ENCODE measurements at places on chromosomes 1 and 21.

DNA sequence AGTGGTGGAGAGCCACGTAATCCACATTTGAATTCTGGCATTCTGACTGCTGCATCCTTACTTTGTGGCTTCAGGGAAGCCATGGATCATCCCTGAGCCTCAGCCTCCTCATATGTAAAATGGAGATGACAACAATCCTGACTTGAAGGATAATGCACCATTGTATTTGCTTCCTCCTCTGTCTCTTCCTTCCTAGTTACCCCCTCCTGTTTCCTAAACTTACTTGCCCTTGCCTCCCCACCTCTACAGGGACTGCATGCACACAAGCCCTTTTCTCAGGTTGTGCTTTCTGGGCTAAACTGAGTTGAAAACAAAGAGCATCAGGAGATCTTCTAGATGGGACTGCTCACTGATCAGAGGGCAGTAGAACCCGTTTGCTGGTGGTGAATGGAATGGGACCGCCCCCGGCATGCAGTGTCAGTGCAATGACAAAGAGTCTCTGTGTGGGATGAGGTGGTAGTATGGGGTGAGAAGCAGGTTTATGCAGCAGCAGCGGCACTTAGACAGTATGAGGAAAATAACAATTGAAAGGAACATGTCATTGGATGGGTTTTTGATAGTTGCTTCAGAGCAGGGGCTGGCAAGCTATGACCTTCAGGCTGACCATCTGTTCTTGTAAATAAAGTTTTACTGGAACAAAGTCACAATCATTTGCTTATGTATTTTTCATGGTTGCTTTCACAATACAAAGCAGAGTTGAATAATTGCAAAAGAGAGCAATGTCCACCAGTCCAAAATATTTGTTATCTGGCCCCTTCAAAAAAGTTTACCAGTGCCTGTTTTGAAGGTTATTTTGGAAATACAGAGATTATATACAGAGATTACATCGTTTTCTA, 6.1 kb upstream of the ADAMTS1 start:
- no peak for DNase-seq

GRCh38 chr1:232378266-232379062, 251.5 kb downstream of the SIPA1L2 start:
- no peak for DNase-seq

- DNase-seq = no peak
Observed at GRCh38 chr21:16055014-16055413, 325.2 kb downstream of the USP25 start.

- no peak for DNase-seq
Observed at GRCh38 chr1:202275061-202275770, 66.5 kb downstream of the UBE2T start.

GRCh38 chr1:206941766-206942418, 4.4 kb downstream of the PIGR start:
- no peak for DNase-seq

DNA sequence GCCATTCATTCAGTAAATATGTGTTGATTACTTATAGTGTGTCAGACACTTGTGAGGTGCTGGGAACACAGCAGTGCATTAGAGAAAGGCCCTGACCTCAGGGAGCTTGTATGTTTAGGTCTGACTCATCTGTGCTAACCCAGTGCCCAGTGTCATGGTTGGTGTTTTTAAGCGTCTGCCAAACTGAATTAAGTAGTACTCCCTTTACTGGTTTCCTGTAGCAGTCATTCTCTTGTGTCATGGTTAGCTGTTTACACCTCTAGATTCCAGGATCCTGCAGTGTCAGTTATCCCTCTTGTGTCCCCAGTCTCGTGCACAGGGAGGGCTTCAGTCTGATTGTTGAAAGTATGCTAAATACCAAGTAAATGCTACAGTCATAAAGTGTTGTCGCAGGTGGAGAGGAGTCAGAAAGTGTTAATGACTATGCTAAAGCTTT, 14.2 kb downstream of the UCK2 start:
- DNase-seq = peak; percentile 51

DNA sequence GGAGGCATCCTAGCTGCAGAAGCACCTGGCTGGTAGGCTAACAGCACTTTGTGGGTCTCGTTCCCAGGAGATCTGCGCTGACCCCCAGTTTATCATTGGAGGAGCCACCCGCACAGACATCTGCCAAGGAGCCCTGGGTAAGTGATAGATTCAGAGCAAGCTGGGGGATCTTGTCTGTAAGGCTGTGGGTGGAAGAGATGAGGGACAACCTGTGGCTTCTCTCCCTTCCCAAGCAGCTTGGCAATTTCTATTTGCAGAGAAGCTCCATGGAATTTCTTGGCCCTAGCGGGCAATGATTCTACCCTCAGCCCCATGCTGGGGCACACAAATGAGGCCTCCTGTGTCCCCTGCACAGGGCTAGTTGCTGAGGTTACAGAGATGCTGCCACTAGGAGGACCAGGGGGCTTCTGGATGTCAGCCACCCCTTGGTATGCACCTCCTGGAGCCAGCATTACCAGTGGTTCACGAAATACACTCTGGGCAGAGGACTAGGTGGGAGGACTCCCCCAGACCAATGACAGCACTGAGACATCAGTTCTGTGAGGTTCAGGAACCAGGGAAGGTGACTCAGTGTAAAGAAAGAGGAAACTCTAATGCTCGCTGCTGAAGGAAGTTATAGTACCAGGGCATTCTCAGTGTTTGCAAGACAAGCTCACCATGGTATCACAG, 5.5 kb downstream of the CAPN2 start:
- no peak for DNase-seq

GRCh38 chr1:32066489-32066873, 6.3 kb upstream of the TMEM39B start:
- DNase-seq = peak; percentile 97

- peak; percentile 82 for DNase-seq
Observed at GRCh38 chr21:27519361-27519760, 552.5 kb upstream of the ADAMTS5 start.

GRCh38 chr1:18179009-18179408, 71.4 kb downstream of the IGSF21 start:
- DNase-seq = no peak

- no peak for DNase-seq
Observed at GRCh38 chr1:25809929-25810328, 9.8 kb upstream of the MTFR1L start.

- no peak for DNase-seq
Observed at GRCh38 chr1:2383576-2383975, 7.8 kb downstream of the MORN1 start.

DNA sequence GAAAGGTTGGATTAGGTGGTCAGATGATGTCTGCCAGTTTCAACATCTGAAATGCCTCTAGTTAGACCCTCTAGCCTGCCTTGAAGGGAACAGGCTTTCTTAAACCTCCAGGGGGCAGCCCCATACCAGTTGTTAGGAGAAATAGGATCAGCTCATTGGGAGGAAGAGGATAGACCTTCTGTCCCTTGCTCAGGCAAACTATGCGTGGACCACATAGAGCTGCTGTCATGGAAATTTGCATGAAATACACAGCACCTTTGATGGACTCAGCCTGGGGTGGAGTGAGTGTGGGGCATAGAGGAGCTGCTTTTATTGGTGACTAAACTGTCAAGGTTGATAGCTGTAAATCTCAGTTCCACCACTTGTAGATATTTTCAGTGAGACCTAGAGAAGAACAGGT, 38.4 kb upstream of the SPAG17 start:
- DNase-seq = no peak

DNA sequence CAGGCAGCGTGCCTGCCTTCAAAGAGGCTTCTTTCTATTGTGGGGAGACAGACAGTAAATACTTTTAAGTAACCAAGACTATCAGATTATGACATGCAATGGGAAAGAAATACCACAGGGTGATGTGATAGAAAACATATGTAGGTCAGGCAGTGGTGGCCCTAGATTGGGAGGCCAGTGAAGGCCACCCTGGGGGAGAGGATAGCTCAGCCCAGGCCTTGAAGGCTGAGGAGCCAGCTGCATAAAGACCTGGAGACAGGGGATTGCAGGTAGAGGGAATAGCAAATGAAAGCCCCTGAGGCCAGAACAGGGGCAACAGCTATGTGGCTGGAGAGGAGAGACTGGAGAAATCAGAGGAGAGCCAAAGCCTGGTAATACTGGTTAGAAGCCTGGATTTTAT, 4.0 kb downstream of the SOX13 start:
- DNase-seq = no peak

DNA sequence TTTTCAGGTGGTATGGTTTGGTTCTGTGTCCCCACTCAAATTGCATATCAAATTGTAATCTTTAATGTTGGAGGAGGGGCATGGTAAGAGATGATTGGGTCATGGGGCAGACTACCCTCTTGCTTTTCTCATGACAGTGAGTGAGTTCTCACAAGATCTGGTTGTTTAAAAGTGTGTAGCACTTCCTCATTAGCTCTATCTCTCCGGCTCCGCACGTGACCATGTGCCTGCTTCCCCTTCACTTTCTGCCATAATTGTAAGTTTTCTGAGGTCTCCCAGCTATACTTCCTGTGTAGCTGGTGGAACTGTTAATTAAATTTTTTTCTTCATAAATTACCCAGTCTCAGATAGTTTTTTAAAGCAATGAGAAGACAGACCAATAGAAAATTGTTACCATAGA, 843.2 kb downstream of the AMY1C start:
- no peak for DNase-seq

DNA sequence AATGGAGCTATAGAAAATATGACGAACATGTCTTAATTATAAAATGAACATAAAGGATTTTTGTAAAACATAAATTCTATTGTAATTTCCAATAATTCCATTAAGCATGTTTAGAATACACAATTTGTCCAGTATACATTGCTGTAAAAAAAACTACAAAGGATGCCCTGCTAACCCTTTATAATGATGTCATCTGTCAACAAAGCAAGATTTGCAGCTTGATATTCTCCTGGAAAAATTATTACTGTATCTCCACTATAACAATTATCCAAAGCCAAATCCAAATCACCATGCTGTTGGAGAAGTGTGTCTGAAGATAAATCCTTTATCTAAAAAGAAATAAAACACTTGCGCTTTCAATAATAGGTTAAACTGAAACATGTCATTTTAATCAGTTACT, 47.6 kb downstream of the SHCBP1L start:
- no peak for DNase-seq

DNA sequence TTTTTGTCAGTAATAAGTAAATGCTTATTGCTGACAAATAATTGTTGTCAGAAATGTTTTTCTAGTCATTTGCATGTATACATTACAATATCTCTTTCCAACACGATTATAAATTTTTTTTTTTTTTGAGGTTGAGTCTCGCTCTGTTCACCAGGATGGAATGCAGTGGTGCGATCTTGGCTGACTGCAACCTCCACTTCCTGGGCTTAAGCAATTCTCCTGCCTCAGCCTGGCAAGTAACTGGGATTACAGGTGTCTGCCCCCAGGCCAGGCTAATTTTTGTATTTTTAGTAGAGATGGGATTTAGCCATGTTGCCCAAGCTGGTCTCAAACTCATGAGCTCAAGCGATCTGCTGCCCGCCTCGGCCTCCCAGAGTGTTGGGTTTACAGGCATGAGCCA, 72.0 kb upstream of the ATF3 start:
- no peak for DNase-seq

DNA sequence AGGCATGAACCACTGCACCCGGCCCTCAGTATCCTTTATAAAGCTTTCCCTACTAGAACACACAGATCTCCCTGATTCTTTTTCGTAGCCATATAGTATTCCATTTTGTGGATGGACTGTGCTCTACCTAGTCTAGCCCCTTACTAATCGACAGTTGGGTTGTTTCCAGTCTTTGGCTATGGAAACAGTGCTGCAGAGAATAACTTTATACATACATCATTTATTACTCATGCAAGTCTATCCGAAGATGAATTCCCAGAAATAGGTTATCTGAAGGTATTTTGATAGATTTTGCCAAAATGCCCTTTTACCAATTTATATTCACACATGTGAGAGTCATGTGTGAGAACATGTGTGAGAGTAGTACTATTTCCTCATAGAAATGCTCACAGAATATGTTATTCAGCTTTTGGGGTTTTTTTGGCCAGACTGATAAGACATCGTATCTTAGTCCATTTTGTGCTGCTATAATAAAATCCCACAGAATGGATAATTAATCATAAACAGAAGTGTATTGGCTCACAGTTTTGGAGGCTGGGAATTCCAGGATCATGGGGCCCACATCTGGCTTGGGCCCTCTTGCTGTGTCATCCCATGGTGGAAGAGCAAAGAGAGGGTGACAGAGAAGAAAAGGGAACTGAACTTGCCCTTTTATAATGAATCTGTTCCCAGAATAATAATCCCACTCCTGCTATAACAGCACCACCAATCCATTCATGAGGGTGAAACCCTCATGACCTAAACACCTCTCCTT, 17.3 kb upstream of the FGR start:
- DNase-seq = no peak

GRCh38 chr1:228986093-228986904, 251.0 kb downstream of the RHOU start:
- DNase-seq = no peak

DNA sequence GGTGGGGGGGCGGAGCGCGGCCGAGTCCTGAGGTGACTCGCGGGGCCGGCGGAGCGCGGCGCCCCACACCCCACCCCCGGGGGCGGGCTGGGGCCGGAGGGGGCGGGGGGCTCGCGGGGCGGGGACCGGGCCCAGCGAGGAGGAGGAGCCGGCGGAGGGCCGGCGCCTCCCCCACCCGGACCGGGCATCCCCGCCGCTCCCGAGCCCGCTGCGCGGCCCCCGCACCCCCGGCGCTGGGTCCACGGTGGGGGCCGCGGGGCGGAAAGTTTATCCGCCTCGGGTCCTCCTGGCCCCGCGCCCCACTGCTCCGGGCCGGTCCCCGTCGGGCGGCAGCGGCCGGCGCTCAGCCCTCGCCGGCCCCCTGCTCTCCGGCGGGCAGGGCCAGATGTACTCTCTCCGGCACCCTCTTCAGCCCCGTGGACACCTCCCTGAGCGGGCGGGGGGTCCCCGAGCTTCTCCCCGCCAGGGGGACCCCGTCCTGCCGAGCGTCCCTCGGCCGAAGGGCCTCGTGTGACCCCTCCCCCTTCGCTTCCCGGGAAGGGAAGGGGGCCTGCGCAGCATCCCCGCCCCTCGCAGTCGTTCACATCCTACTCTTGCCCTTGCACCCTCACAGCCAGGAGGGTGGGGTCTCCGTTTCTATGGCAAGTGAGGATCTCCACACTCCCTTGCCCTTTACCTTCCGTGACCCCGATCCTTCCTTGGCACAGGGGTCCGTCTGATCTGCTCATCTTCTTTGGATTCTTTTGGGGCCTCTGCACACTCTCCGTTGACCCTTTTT, 663 bp downstream of the CAMTA1 start:
- peak; percentile 33 for DNase-seq
